ENCODE measurements at places on chromosomes 12 and 14.

DNA sequence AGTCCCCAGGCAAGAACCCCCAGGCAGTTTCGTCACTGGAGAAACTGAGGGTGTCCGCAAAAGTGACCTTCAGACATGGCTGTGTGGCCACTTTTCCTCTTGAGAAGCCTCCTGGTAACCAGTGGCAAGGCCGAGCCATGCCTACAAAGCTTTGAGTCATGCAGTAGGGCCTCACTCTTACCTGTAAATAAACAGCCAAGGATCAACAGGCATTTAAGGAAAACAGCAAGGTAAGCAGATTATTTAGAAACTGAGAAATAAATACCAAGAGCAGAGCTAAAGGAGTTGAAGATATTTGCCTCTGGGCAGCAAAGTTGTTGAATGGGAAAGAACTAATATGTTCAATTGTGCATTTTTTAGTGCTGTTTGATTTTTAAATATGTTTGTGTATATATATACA is 141.0 kb upstream of the BCL2L14 start:
- DNase-seq: no peak

DNA sequence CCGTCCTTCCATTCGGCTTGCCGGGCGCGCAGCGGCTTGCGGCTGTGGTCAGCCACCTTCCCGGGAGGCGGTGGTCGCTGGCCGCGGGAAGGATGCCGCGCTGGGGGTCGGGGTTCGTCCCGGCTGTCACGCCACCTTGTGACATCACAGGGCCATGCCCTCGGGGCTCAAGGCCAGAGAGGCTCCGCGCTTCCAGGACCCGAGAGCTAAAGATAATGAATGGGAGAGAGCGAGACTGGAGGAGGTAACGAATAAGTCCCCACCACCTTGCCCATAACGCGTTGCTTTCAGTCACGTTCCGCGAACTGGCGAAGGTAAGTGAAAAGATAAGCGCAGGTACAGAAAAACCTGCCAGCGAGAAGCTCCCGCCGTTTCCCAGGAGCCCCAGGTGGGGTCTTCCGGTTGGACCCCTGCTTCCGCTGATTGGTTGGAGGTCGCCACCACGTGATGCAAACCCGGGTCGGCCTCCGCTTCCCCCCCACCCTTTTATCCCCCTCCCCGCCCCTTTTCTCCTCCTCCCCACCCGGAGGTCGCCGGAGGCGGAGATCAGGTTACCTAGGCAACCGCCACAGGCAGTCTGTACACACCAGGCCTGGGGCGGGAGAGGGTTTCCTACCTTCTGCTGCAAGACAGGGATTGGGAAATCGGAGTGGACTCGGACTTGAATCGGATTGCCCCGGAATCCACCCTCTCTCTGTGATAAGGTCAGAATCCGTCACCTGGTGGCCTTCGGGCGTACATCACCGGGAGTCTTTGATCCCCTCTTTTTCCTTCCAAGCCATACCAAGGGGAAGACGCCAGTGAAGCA is at the start of gene LRRC9:
TSS of gene LRRC9 (plus strand) at position 575 of the 808 bp plus-strand sequence.
- no peak for DNase-seq

DNA sequence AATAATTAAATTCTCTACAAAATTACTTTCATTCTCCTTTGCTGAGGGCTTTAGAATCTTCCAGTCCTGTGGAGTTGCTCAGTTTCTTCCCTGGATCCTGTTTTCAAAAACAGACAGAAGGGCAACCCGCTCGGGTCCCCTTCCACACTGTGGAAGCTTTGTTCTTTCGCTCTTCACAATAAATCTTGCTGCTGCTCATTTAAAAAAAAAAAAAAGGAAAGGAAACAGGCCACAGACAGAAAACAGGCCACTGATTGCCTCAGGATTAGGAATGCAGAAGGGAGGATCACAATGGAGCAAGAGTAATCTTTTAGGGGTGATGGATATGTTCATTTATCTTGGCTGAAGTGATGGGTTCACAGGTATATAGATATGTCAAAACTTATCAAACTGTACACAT is 29.5 kb upstream of the HIGD1C start:
- no peak for DNase-seq

GRCh38 chr14:92544051-92544720 is 30.6 kb downstream of the RIN3 start:
- no peak for DNase-seq

GRCh38 chr14:68666899-68667298 is 126.0 kb downstream of the ZFP36L1 start:
- DNase-seq: no peak

DNA sequence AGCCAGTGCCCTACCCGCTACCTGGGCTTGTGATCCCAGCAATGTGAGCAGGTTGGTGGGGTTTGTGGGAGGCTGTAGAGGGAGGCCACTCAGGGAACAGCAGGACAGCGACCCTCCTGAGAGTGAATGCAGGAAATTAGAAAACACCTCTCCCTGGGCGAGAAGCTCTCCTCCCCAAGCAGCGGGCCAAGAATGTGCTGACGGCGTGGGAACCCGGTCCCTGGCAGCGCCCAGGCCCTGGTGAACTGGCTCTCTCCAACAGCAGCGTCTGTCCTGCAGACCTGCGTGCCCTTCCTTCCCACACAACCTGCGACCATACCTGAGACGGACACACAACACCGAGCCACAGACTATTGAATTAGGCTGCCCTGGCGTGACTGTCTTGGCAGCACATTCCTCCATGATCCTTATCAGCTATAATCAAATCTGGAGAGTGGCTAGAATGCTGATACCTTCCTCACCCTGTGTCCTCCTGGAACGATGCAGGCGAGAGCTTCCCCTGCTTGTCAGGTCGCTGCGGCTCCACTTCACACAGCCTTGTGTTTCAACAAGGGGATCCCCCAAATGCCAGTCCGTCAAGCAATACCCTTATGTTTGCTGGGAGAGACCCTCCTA is 114.8 kb upstream of the GSC start:
- no peak for DNase-seq

DNA sequence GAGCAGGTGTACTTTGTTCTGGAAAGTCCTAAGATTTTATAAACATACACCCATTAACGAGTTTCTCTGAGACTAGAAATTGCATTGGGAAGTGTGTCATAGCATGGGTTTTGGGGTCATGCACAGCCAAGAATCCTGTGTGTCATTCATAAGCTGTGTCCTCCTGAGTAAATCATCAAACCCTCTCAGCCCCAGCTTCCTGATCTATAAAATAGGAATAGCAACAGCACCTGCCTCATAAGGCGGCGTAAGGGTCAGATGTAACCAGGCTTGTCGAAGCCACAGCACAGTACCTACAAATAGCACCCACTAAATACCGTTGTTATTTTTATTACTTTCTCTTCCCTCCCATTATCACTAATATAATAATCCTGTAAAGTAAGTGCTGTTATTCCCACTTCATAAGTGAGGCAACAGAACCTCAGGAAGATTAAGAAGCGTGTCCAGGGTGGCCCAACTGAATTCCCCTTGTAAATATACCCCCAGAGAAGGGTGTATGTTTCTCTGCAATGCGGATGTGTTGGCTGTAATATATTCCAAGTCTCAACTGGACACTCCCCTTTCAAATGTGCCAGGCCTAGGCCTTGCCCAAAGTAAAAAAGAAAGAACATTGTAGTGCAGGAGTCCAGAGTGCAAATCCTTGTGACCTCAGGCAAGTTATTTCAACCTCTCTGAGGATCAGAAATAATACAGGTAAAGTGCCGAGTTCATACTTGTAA is 188.3 kb upstream of the BCL2L14 start:
- no peak for DNase-seq

DNA sequence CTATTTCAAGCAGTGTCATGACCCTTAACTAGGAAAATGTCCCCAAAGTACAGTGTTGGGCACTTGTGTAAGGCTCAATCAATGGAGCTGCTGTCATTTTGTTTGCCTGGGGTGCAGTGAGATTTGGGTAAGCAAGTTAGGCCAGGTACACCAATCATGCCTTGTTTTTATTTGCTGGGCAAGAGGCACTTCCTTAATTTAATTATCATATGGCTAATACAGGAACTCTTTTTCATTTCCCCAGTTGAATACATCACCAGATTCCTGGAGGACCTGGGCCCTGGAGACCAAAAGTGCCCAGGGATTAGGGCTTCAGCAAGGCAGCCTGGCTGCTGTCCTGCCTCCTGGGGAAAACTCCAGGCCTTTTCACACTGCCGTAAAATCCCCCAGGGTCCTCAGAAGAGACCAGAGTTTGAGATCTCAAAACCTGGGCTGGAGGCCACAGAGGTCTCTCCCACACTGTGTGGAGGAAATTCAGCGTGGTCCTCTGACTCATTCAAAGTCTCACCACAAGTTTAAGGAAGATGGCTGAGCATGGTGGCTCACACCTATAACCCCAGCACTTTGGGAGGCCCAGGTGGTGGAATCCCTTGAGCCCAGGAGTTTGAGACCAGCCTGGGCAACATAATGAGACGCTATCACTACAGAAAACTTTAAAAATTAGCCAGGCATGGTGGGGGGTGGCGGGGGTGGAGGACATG is 28.4 kb upstream of the FOXN3 start:
- peak; percentile 39 for DNase-seq

DNA sequence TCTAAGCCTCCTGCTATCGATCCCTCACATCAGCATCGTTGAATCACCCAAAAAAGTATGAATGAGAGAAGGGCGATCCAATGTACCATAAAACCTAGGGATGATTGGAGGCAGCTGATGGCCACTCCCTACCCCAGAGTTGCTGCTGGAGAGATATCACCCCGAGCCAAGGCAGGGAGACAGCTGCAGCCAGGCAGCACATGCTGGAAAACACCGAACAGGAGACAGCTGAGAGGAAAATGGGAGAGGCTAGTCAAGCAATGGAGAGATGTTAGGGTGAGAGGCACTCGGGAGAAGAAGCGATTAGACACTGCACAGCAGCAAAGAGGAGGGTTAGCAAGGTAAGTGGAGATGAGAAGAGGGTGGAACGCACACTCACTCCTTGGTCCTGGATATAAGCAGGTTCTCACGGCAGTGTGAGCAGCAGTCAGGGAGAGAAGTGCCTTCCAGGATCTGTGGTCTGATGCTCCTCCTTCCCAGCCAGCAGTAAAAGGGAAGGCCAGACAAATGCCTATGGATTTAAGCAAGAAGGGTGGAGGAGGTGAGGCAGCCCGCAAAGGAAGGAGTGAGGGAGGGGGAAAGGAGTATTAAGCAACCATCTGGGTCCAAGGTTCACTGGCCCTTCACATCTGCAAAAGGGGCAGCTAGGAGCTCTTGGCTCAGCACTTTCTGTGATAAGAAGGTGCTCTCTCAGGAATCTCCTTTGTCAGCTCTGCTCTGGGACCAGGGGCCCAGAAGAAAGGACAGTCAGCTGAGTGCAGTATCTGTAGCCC is at the start of gene SLC7A7:
TSS of gene SLC7A7 (minus strand) at position 495 of the 773 bp plus-strand sequence. CDS start 2,037 bp downstream, outside the sequence.
- DNase-seq: no peak

GRCh38 chr14:80545935-80546854 is 334.9 kb upstream of the DIO2 start:
- DNase-seq: no peak

DNA sequence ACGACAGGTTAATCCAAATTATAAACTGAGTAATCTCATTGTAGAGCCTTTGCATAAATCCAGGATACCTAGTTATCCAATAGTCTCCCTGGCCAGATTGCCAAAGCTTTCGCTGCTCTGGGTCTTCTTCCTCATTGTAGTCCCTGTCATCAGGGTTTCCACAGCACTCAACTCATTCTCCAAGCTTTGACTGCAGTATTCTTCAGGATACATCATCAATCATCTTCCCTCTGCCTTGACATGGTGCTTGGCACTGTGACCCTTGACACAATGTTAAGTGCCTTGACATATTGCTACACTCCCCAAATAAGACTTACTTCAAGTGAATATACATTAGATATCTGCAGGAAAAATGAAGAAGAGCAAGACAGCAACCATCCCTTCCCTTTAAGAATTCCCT is 60.1 kb upstream of the RESF1 start:
- no peak for DNase-seq

- no peak for DNase-seq
Observed at GRCh38 chr14:65751510-65751909, 339.0 kb downstream of the FUT8 start.

GRCh38 chr12:75323663-75324062 is 6.5 kb downstream of the CAPS2 start:
- DNase-seq: no peak

DNA sequence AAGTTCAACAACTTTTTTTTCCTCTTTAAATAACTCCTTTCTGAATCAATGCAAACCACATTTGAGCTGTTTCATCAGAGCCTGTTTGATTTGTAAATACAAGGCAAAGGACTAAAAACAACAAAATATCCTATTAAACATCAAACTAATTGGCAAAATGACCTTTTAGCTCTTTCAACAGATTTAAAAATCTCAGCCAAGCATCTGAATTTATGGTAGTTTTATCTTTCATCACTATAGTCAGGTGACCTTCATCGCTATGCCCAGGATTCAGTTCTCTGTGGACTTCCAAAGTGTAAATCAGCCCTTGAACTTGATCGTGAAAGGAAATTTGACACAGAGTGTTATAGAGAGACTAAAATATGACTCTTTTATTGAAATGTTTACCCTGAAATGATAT is 1554.5 kb upstream of the FLRT2 start:
- no peak for DNase-seq

DNA sequence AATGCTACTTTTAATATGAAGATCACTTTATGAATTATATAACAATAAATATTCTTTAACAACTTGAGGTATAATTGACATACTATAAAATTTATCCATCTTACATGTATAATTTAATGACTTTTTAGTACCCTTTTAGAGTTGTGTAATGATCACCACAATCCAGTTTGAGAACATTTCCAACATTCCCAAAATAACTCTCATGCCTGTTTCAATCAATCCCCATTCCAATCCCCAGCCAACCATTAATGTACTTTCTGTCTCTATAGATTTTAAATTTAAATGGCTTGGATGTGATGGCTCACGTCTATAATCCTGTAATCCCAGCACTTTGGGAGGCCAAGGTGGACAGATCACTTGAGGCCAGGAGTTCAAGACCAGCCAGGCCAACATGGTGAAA is 23.5 kb upstream of the FRMD6 start:
- no peak for DNase-seq

- DNase-seq: peak; percentile 57
Observed at GRCh38 chr14:63727736-63728728, at the start of gene SGPP1. Gene SGPP1 (minus strand): TSS chr14:63728065. CDS start chr14:63727944, 121 bp downstream.

DNA sequence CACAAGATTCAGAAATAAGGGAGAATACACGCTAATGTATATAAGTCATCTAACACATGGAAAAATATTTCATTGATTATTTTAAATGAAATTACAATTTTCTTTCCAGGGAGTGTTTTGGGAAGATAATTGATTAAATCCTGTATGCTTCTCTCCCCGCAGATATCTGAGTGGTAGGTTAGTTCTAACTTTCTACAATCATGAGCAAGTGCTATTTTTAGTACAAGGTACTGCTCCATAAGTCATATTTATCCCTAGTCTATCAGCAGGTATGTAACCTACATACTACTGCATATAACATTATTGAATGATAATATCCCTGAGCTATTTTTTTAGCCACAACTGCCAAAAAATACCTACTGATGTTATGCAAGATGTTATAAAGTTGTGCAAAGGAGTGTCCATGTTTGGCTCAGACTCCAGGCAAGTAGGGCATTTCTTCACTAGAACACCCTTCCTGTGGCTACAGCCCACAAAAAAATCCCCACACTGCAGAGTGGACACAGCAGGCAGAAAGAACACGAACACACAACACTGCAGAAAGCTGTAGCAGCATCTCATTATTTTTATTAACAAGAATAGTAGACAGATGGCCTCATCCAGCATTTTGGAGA is 87.0 kb downstream of the SEC23A start:
- no peak for DNase-seq

All from stimulated activated CD4-positive, alpha-beta T cell treated with anti-CD3 and anti-CD28 coated beads, Interleukin-12 subunit alpha, Interleukin-12 subunit beta, amount 100 ng/mL, for 24 hours (primary cell).